Stimulated activated memory B cell treated with anti-CD40 and anti-IgM and Interleukin-4, amounts not matched to agents 10 μg/mL and 1 μg/mL and 100 μg/mL, for 72 hours (primary cell): ENCODE measurements at places on chromosomes 1 and 21.

- no peak for ATAC-seq
Observed at GRCh38 chr1:83555871-83556270, 443.1 kb downstream of the TTLL7 start.

GRCh38 chr1:220786337-220787068 lies at the start of gene MTARC1:
MTARC1 (plus strand) TSS chr1:220786913; CDS start chr1:220786945, 32 bp downstream.
- ATAC-seq, result peak; percentile 69

DNA sequence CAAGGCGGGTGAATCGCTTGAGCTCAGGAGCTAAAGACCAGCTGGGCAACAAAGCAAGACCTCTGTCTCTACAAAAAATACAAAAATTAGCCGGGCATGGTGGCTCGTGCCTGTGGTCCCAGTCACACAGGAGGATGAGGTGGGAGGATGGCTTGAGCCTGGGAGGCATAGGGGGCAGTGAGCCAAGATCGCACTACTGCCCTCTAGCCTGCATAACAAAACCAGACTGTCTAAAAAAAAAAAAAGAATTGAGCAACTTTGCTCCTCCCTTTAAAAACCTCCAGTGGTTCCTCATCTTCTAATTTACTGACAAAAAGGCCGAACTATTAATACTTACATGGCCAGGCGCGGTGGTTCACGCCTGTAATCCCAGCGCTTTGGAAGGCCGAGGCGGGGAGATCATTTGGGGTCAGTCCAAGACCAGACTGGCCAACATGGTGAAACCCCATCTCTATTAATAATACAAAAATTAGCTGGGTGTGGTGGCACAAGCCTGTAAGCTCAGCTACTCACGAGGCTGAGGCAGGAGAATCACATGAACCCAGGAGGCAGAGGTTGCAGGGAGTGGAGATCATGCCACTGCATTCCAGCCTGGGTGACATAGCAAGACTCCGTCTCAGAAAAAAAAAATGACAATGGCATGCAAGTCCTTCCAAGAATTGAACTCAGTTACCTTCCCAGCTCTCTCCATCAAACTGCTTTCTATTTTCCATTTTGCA lies 4.4 kb downstream of the ACBD3 start:
- ATAC-seq, result no peak

GRCh38 chr1:219837274-219837993 lies 90.9 kb downstream of the SLC30A10 start:
- ATAC-seq, result no peak

GRCh38 chr1:164617377-164618201 lies 58.6 kb downstream of the PBX1 start:
- no peak for ATAC-seq

DNA sequence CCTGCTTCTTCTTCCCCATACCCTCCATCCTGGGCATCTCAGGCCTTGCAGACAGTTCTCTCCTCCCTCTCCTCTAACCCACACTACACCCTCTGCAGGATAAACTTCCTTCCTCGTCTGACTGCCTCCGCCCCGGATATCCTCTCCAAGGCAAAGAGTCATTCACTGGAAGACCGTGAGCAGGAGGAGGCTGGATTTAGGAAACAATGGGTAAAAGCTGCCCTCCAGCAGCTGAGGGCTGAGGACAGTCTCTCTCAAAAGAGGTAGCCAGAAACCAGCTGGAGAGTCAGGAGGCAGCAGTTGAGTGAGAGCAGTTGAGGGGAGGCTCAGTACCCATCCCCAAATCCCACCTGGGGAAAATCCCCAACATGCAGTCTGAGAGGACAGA lies 1.4 kb downstream of the CSRP1 start:
- no peak for ATAC-seq

- peak; percentile 82 for ATAC-seq
Observed at GRCh38 chr1:107862064-107862463, 102.9 kb downstream of the VAV3 start.

GRCh38 chr1:188769181-188769580 lies 1708.5 kb downstream of the BRINP3 start:
- ATAC-seq, result no peak

DNA sequence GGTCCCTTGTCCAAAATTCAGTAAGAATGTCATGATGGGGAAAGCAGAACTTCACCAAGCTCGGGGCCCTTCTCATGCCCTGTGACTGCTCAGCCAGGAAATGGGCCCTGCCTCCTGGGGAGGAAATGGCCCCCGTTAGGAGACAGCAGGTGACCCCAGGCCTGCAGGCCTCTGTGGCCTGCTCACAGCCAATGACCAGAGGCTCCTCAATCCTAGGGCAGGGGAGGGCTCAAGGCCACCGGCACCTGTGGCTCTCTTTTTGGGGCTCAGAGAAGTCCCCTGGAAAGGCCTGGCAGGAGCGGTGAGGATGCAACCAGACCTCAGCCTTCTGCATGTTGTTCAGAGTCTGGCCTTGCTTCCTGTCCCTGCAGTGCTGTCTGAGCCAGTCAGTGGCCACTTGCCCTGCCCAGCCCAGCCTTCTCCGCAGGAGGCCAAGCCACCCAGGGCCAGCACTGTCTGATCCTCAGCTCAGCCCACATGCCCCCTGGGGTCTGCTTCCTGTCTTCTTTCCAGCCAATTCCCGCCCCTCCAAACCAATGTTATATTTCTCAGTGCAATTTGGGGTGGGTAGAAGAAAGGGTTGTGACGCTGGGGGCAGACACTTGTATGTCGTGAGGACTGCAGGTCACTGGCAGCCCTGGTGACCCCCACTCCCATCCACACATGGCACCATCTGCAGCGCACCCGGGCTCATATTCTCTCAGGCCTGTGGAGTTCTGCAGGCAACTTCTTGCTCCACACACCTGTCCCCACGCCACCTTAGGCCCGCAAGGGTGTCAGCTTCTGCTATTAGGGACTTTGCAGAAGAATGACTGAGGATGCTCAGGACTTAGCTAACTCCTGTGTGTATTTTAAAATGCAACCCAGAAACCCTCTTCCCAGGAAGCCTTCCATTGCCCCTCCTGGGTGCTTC lies 83.6 kb downstream of the ITPKB start:
- peak; percentile 53 for ATAC-seq

DNA sequence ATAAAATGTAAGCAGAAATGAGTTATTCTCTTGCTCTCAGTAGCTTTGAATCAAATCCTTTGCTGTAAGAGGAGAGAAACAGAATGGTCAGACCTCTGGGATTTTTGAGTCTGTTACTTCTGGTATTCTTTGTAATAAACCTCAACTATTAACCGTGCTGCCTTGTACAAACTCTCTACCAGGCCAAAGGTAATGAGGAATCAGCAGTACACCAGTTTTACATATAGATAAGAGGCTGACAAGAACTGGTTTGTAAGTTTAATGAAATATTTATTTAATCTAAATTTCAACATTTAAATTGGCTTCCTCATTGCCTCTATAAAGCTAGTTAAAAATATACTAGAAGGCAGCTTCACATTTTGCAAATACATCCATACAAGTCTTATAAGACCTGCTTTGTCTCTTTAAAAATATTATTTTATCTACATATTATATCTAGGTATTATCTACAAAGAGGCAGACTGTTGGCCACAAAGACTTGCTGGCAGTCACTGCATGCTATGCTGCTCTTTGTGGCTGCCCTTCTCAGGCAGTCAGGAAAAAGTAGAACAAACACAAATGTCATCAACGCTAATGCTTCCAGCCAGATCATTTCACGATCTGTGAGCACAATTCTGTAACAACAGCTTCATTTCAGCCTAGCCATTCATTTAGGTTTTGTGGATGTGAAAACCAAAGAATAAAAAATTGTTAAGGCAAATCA lies 173.0 kb downstream of the GABPA start:
- no peak for ATAC-seq

DNA sequence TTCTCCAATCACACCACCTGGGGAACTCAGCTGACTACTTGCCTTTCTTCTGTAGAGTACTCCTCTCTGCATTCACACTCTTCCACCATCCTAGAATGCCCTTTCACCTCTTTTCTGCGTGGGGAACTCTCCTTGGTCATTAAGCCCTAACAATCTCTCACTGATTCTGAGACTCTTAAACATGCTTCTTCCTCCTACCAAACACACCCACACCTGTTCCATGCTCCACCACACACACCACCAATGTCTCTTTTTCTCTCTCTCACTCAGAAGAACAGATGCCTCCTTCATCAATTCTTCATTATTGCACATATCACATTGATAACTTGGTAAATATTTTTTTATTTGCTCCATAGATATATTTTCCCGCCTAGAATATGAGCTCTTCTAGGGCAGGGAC lies 53.6 kb downstream of the WARS2 start:
- no peak for ATAC-seq

DNA sequence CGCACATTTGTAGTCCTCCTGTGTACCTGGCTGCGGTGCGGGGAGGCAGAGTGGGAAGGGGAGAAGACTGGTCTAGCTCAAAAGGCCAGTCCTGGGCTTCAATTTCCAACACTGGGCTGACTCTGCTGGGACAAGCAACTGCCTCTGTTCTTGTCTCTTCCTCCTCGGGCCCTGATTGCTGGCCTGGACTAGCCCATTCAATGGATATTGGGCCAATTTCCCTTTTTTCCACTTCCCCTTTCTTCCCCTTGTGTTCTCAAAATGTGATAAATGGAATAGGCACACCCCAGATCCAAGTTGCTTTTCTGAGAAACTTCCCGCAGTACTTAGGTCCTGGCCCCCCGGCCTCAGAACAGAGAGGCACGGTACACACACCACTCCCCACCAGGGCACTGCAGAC lies 48.2 kb downstream of the SPSB1 start:
- no peak for ATAC-seq

GRCh38 chr21:39103689-39104088 lies 79.6 kb downstream of the PSMG1 start:
- no peak for ATAC-seq

DNA sequence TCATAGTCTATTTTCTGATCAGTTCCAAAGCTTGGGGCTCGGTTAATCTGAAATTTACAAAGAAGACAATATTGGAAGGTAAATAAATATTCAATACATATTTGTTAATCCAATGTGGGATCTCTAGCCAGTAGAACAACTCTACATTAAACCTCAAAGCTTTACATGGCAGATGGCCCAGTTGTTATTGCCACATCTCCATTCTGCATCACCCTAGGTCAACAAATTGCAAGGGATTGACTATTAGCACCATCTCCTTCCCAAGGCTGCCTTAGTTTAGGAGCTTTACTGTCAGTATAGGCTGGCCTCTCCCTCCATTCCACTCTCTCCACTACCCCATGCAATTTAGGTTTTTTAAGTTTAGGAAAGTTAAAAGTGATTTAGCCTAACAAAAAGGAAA lies 69.7 kb downstream of the TTLL7 start:
- no peak for ATAC-seq

- ATAC-seq, result no peak
Observed at GRCh38 chr21:31576428-31576827, 83.1 kb upstream of the SOD1 start.

GRCh38 chr1:225424562-225425200 lies 3.2 kb downstream of the LBR start:
- no peak for ATAC-seq

DNA sequence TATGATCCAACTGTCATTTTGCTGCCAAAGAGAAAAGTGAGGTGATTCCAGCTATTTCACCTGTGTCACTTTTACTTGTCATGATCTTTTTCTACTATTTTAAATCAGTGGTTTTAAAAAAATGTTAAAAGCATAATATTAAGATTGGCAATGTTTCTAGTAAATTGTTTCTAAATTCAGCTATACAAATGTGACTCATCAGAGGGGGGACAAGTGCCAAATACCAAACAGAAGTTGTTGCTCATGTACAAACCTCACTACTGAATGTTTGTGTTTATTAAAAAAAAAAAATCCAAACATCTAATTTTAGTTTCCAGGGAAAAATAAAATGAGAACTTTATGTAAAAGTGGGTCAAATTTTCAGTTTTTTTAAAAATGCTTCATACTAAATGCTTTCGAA lies 346.2 kb upstream of the SNX7 start:
- no peak for ATAC-seq

- no peak for ATAC-seq
Observed at GRCh38 chr1:242225767-242226573, 227.1 kb upstream of the MAP1LC3C start.

DNA sequence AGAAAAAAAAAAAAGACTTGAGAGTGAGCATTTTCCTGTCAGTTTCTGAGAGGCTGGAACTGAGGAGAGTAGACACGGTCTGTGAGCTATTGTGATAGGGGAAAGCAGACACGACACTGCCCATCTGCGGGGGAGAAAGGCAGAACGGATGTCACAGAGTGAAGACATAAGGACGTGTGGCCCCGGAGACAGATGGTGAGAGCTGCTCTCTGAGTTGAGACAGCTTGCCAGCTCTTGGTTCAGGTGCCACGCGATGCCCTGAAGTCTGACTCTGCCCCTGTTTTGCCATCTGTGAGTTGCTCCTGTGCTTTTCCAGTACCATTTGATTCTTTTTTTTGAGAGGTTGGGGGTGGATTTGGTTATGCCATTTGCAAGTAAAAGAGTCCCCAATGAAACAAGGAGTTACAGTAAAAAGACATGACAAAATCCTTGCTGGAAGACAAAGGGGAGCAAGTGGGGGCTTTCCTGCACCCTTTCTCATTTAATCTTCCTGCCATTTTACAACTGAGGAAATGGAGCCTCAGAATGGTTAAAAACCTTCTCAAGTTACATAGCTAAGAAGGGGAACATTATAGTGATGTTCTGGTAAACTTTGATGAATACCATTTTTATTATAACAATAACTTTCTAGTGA lies 128.9 kb upstream of the DNAH14 start:
- no peak for ATAC-seq

DNA sequence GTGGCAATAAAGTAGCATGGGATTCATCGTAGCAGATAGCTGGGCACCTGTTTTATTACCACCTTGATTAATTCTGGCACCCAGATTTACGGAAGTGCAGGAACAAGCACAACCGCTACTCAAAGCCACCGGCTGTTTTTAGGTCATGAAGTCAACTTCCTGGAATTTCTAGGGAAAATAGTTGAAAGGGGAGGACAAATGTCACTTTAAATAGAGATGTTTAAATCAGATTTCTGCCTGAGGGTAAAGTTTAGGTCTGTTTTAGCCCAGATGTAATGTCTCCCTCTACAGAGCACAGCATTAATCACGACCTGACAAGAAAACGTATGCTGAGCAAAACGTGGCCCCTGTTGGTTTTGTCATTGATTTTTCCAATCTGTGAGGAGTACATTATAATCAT lies 8.0 kb downstream of the ADGRL2 start:
- ATAC-seq, result no peak

DNA sequence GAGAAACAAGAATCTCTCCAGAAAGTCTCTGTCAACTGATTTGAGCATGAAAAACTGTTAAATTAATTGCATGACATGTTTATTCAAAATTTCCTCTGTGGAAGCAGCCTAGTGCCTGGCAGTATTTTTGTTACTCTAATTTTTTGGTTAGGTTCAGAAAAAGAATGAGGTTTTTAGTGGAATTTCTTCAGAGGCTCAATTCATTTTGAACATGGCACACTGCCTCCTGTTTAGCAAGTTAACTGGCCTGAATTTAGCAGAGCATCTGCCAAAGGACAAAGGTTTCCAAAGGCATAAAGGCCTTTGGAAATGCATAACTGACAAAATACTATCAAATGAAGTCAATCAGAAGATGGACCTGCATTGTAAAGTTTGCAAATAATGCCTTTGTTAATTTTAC lies 1326.5 kb downstream of the PLA2G4A start:
- no peak for ATAC-seq

GRCh38 chr1:222665964-222666363 lies 46.3 kb downstream of the AIDA start:
- ATAC-seq, result no peak
